Melanocyte of skin (primary cell): ENCODE measurements at places on chromosomes 6 and 20. TPM values are rescaled to one million over a fixed set of nuclear protein-coding genes. Genes with fewer than 3 reads are reported as not detected.

The TGM3 gene
- not detected in 2 replicates for total RNA-seq

The VSTM2L gene
- total RNA-seq: 4.5 and 5.1 TPM in 2 replicates

The POU5F1 gene
- total RNA-seq: not detected in 2 replicates

The RSPO4 gene
- not detected in 2 replicates for total RNA-seq

The PRR18 gene
- total RNA-seq: not detected in 2 replicates

The ALDH8A1 gene
- total RNA-seq: 0.31 and 2.3 TPM in 2 replicates

The TCF21 gene
- 0.36 TPM in 1 of 2 replicates, not detected in the other for total RNA-seq

The RNF114 gene
- total RNA-seq: 137 and 148 TPM in 2 replicates

The TGM2 gene
- total RNA-seq: 13.1 and 38.5 TPM in 2 replicates

The MYBL2 gene
- 8.3 and 8.4 TPM in 2 replicates for total RNA-seq

The VWA7 gene
- 0.15 TPM in 1 of 2 replicates, not detected in the other for total RNA-seq

The FAM229B gene
- total RNA-seq: 7.9 and 9.3 TPM in 2 replicates

The SPTLC3 gene
- 1.00 and 4.6 TPM in 2 replicates for total RNA-seq

The VSX1 gene
- total RNA-seq: not detected in 2 replicates

The RIMS1 gene
- total RNA-seq: not detected in 2 replicates
